A673 (cell line): ENCODE measurements at places on chromosomes 6 and 20. TPM values are rescaled to one million over a fixed set of nuclear protein-coding genes. Genes with fewer than 3 reads are reported as not detected.

The NOTCH4 gene
- total RNA-seq, result 2.4 and 2.8 TPM in 2 replicates

The ARFGEF2 gene
- 23.5 and 26.1 TPM in 2 replicates for total RNA-seq

The CDYL gene
- 57.6 and 66.6 TPM in 2 replicates for total RNA-seq

- DNase-seq, result no peak
Measured at GRCh38 chr20:57414867-57415592, 23.8 kb downstream of the RBM38 start.

DNA sequence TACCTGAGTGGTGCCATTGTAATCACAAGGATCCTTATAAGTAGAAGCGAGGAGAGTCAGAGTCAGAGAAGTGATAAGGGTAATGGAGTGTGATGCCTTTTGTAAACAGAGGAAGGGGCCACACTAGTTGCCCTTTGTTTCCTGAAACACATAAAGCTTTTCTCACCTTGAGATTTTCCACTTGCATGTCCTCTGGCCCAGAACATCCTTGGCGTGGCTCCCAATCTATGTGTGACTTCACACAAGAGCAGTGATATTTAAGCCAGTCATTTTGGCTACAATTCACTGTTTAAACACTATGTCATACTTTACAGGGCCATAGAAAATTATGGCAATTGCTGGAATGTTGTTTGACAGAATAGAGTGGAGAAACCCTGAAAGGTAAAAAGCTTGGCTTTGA is 121.2 kb upstream of the BTN3A2 start:
- DNase-seq, result no peak
